ENCODE measurements at places on chromosomes 16 and 17.

DNA sequence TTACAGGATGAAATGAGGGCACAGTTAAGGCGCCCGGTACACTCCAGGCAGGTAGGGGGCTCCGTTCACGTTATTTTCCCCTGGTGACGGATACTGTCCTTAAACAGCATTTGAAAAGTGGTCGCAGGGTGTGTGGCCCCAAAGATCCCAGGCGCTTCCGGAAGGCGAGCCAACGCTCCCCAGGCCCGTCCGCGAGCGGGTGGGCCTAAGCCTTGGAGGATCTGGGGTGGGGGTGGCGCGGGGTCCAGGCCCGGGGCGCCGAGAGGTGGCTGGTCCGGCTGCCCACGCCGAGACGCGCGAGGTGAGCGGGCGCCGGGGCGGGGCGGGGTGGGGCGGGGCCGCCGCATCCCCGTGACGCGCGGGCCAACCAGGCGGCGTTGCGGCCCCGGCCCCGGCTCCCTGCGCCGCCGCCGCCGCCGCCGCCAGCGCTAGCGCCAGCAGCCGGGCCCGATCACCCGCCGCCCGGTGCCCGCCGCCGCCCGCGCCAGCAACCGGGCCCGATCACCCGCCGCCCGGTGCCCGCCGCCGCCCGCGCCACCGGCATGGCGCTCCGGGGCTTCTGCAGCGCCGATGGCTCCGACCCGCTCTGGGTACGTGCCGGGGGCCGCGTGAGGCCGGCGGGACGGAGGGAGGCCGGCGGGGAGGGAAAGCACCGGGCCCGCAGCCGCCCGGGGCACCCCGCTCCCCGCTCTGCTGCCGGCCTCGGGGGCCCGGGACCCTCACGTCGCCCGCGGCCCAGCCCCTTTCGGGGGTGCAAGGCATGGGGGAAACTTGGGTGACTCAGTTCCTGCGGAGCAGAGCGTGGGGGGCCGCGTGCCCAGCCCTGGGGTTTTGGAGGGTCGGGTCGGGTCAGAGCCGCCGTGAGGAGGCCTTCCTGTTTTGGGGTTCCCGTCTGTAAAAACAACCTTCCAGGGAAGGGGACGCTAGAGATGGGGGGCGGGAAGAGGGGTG is at the start of gene ABCC1:
Gene ABCC1, plus strand, starts transcription at position 407 of the 951 bp plus-strand sequence. Its CDS starts 136 bp downstream, at position 543.
- peak within 1 kb of the TSS; percentile 93 for H3K27ac ChIP-seq
- peaks cover 11% of the 10 kb centered on the region for H3K36me3 ChIP-seq
- DNase-seq: no peak

DNA sequence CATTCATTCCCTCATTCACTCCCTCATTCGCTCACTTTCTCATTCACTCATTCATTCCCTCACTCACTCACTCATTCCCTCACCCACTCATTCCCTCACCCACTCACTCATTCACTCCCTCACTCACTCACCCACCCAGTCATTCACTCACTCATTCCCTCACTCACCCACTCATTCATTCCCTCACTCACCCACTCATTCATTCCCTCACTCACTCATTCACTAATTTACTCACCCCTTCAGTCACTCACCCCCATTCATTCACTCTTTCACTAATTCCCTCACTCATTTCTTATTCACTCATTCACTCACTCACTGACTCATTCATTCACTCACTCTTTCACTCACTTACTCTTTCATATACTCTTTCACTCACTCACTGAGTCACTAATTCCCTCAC is 303.1 kb downstream of the C16orf95 start:
- DNase-seq: no peak
- no peak overlapping the region for H3K27ac ChIP-seq
- H3K27me3 ChIP-seq: peaks cover 29% of the 10 kb centered on the region
- no peak overlapping the region for H3K4me3 ChIP-seq

DNA sequence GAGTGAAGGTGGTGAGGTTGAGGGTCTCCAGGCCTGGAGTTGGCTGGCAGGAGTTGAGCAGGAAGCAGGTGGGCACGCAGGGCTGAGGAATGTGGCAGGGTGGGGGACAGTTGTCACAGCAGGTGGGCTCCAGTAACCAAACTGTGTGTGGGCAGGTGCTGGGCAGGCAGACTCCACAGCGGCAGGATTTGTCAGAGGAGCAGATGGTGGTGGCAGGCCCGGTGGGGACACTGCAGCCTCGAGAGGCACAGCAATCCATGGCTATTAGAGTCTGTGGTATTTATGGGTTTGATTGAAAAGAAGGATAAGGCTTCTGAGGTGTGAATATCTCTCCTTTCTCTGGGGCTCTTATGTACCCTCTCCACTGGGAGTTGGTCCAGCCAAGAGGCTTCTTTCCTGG is at the start of gene KRTAP3-3:
Gene KRTAP3-3, minus strand, starts transcription at position 326 of the 400 bp plus-strand sequence. Its CDS starts 67 bp downstream, at position 259.
- no peaks in the 10 kb centered on the region for H3K27me3 ChIP-seq
- H3K27ac ChIP-seq: no peak within 1 kb of the TSS
- no peaks in the 10 kb centered on the region for H3K36me3 ChIP-seq
- H3K4me1 ChIP-seq: peaks cover 13% of the 10 kb centered on the region

DNA sequence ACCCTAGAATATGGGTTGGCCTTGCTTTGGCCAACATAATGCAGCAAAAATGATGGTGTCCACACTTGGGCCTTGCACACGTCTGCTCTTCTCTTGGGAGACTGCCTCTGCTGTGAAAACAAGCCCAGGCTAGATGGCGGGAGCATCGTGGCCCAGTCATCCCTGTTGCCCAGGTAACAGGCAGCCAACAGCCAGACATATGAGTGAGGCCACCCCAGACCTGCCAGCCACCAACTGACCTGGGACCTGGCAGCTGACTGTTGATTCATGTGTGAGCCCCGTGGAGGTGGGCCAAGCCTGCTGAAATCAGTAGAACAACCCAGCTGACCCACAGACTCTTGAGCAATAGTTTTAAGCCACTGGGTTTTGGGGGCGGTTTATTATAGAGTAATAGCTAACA is 39.4 kb upstream of the CDH3 start:
- no peak overlapping the region for H3K4me3 ChIP-seq
- no peaks in the 10 kb centered on the region for H3K36me3 ChIP-seq
- no peaks in the 10 kb centered on the region for H3K4me1 ChIP-seq

- no peak overlapping the region for H3K27ac ChIP-seq
- H3K4me3 ChIP-seq: no peak overlapping the region
- no peaks in the 10 kb centered on the region for H3K36me3 ChIP-seq
- peaks cover 9% of the 10 kb centered on the region for H3K27me3 ChIP-seq
Observed at GRCh38 chr17:58308985-58309917, 19.3 kb downstream of the TSPOAP1 start.

DNA sequence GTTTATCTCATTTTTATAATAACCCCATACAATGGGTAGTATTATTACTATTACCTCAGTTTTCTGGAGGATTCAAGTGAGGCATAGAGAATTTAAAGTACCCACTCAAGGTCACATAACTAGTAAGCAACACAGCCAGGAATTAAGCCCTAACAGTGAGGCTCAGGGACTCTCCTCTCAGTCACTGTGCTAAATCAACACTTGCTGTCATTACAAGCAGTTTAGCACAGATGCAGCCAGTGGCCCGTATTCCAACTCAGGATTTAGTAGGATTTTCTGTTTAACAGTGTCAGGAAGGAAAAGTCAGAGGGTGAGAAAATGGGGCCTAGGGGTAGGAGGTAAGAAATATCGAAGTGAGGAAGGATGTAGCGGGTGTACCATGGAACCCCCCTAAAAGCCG is 536.9 kb downstream of the TMEM114 start:
- H3K27me3 ChIP-seq: no peaks in the 10 kb centered on the region
- H3K4me1 ChIP-seq: no peaks in the 10 kb centered on the region
- no peaks in the 10 kb centered on the region for H3K36me3 ChIP-seq
- DNase-seq: no peak
- H3K4me3 ChIP-seq: no peak overlapping the region

GRCh38 chr17:67544364-67544955 is 167.4 kb downstream of the PITPNC1 start:
- no peaks in the 10 kb centered on the region for H3K36me3 ChIP-seq
- peaks cover 6% of the 10 kb centered on the region for H3K4me1 ChIP-seq
- no peak overlapping the region for H3K27ac ChIP-seq
- no peak overlapping the region for H3K4me3 ChIP-seq

DNA sequence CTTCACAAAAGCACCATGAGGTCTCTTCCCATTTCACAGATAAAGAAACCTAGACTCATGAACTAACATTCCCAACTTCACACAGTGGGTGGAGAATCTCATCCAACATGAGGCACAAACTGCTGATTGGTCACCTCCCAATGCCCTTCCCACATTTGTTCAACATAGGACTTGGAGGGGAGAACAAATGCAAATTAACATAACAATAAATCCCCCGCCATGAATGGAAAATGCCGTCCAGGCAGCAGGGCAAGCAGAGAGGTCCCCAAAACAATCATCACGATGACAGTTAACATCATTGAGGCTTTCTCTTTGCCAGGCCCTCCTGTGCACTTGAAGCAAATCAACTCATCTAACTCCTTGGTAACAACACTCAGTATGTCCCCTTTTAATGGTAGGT is 185.3 kb downstream of the TMEM132E start:
- no peak overlapping the region for H3K4me3 ChIP-seq
- DNase-seq: no peak
- H3K27ac ChIP-seq: no peak overlapping the region
- H3K27me3 ChIP-seq: no peaks in the 10 kb centered on the region

GRCh38 chr17:44558334-44558709 is 1.0 kb downstream of the FZD2 start:
- H3K27ac ChIP-seq: peak overlapping the region; percentile 97
- peaks cover 44% of the 10 kb centered on the region for H3K36me3 ChIP-seq
- H3K4me3 ChIP-seq: peak overlapping the region; percentile 100
- H3K27me3 ChIP-seq: peaks cover 6% of the 10 kb centered on the region
- no peak for DNase-seq

- no peak overlapping the region for H3K27ac ChIP-seq
- DNase-seq: no peak
- H3K4me3 ChIP-seq: no peak overlapping the region
- no peaks in the 10 kb centered on the region for H3K27me3 ChIP-seq
Observed at GRCh38 chr17:33639103-33639880, 346.2 kb upstream of the ASIC2 start.

- peaks cover 19% of the 10 kb centered on the region for H3K36me3 ChIP-seq
- H3K4me1 ChIP-seq: peaks cover 50% of the 10 kb centered on the region
- no peak for DNase-seq
- no peak overlapping the region for H3K27ac ChIP-seq
Observed at GRCh38 chr17:47690121-47690520, 3.8 kb upstream of the TBKBP1 start.

GRCh38 chr17:2709183-2709661 is 2.3 kb downstream of the CLUH start:
- DNase-seq: no peak
- peaks cover 37% of the 10 kb centered on the region for H3K4me1 ChIP-seq
- peaks cover 1% of the 10 kb centered on the region for H3K27me3 ChIP-seq
- H3K36me3 ChIP-seq: no peaks in the 10 kb centered on the region
- peak overlapping the region; percentile 46 for H3K27ac ChIP-seq
- H3K4me3 ChIP-seq: peak overlapping the region; percentile 91

DNA sequence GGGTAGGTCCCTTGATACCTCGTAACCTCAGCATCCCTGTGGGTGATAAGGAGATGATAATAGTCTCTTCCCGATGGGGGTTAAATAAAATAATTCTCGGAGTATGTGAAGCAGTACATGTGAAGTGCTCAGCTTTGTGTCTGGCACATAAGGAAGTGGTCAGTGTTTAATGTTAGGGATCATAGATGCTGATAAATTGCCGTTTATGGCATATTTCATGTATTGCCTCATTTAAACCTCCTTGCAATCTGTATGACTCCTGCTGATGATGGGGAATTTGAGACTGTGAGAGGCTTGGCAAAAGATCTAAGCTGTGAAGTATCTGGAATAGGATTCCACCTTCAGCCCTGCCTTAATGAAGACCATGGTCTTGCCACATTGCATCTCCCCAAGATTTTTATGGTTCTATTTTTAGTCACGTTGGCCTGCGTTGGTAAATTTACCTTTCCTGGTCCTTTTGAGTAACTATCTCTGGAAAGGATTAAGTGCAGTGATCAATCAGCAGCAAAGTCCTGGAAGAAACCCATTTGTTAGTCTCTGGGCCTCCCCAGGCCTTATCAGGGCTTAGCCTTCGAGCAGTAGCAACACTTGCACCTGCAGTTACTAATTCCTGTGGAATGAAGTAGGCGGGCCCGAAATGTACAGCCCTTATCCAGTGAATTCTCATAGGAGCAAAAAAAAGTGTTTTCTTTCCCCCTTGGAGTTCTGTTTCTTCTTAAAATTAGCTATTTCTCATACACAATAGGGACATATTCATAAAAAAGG is 144.9 kb downstream of the WWOX start:
- no peak for DNase-seq
- H3K27ac ChIP-seq: no peak overlapping the region
- H3K36me3 ChIP-seq: peaks cover 11% of the 10 kb centered on the region
- peaks cover 2% of the 10 kb centered on the region for H3K27me3 ChIP-seq

DNA sequence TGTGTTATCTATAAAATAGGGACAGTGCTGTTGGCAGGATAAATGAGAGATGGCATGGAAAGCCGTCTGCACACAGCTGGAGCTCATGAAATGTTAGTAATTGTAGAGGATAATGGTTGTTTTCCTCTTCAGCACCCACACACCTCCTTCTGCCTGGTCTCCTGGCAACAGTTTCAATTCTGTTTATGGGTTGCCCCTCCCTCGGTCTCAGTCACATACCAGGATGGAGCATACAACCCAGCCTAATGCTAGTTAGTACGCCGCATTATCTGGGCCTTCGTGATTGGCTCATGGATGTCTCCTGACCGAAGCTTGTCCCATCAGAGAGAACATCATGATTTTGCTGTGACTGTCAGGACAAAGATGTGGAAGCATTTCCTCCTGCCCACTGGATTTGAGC is 126.2 kb upstream of the WSCD1 start:
- DNase-seq: no peak
- H3K4me3 ChIP-seq: no peak overlapping the region
- no peaks in the 10 kb centered on the region for H3K4me1 ChIP-seq
- peaks cover 17% of the 10 kb centered on the region for H3K27me3 ChIP-seq
- no peaks in the 10 kb centered on the region for H3K36me3 ChIP-seq
- no peak overlapping the region for H3K27ac ChIP-seq

- H3K4me1 ChIP-seq: peaks cover 48% of the 10 kb centered on the region
- peaks cover 66% of the 10 kb centered on the region for H3K36me3 ChIP-seq
- peaks cover 48% of the 10 kb centered on the region for H3K27me3 ChIP-seq
- peak overlapping the region; percentile 42 for H3K4me3 ChIP-seq
- DNase-seq: no peak
- H3K27ac ChIP-seq: peak overlapping the region; percentile 49
Observed at GRCh38 chr16:69707920-69708683, 18.3 kb downstream of the NQO1 start.

GRCh38 chr17:51908841-51909537 is 249.5 kb downstream of the CA10 start:
- no peaks in the 10 kb centered on the region for H3K27me3 ChIP-seq
- H3K4me3 ChIP-seq: no peak overlapping the region
- no peaks in the 10 kb centered on the region for H3K4me1 ChIP-seq

DNA sequence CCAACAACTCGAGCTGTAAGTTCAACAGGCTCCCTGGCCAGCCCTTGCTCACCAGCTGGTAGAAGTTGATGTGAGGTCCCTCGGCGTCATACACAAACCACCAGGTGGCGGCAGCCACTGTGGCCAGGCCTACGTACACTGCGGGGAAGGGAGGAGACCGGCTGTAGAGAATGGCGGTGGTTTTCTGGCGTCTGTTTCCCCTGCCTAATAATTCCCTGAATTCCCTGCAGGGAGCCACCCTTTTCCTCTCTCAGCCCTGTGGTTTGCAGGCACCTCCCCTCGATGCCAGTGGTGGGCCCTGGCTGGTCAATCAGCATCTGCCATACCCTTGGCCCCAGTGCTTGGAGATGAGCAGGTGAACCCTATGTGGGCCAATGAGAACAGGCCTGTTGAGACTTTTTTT is 18.9 kb upstream of the P2RX1 start:
- H3K36me3 ChIP-seq: no peaks in the 10 kb centered on the region
- H3K27ac ChIP-seq: no peak overlapping the region
- peak; percentile 45 for DNase-seq
- H3K4me1 ChIP-seq: peaks cover 6% of the 10 kb centered on the region
- peaks cover 6% of the 10 kb centered on the region for H3K27me3 ChIP-seq
- H3K4me3 ChIP-seq: no peak overlapping the region

- peak; percentile 15 for DNase-seq
- H3K36me3 ChIP-seq: peaks cover 17% of the 10 kb centered on the region
- no peak overlapping the region for H3K27ac ChIP-seq
- H3K4me3 ChIP-seq: no peak overlapping the region
- H3K4me1 ChIP-seq: peaks cover 6% of the 10 kb centered on the region
Observed at GRCh38 chr17:17808706-17809432, 27.9 kb downstream of the SREBF1 start.

All from HFFc6 (cell line).